Stimulated activated CD4-positive, alpha-beta T cell treated with anti-CD3 and anti-CD28 coated beads, Interleukin-4, amount 100 ng/mL, for 4 hours (primary cell): ENCODE measurements at places on chromosomes 3 and 15.

GRCh38 chr15:60536314-60536713, 57.4 kb upstream of the ICE2 start:
- DNase-seq: no peak

DNA sequence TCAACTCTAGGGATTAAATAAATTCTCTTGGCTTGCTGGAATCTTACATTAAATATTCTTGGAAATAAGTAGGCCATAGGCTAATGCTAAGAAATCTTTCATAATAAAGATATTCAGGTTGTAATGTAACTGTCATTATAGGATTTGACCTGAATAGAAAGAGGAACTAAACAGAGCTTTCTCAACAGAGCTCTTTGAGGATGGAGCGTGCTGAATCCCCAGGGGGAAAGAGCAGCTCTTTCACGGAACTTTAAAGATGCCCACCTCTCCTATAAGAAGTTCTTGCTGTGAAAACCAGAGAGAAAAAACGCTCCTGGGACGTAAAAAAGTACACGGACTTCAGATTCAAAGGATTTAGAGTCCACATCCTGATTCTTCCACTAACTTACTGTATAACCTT, 77.9 kb downstream of the NTRK3 start:
- no peak for DNase-seq

DNA sequence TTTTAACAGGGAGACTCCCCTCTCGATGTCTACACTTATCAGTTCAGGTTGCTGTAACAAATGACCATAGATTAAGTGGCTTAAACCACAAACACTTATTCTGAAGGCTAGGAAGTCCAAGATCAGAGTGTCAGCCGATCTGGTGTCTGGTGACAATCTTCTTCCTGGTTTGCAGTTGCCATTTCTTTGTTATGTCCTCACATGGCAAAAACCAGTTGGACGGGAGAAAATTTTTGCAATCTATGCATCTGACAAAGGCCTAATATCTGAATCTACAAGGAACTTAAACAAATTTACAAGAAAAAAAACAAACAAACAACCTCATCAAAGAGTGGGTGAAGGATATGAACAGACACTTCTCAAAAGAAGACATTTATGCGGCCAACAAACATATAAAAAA, 116.9 kb upstream of the FOXB1 start:
- no peak for DNase-seq

GRCh38 chr15:40829115-40829514, 607 bp upstream of the PPP1R14D start:
- no peak for DNase-seq

GRCh38 chr3:131036986-131037385, 10.3 kb downstream of the NEK11 start:
- no peak for DNase-seq

DNA sequence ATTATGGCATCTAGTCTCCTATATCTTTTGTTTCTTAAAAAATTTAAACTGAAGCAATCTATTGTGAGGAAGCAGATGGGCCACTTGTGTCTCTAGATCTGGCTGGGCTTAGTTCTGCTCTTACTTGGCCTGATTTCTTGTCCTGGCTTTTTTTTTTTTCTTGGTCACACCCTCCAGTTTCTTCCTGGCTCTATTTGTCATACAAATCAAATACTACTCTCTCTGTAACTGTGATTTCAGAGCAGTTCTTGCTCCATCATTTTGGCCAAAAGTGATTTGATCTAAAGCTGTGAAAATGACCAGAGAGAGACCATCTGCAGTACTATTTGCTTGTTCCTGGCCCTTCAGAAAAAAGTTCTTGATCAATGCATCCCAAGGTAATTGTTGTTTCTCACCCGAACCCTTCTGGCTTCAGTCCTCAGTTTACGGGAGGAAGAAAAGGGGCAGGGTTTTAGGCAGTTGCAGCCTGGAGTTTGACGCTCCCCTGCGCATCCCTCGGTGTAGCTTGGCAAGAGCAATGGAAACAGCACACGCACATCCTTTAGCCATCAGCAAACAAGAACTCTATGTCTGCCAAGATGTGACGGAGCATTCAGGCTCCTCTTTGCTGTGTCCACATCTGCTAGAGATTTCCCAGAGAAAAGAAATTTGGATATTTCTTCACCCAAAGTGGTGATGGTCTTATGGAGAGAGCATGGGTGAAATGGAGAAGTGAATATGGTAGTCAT, 31.6 kb downstream of the CHST2 start:
- DNase-seq: no peak

- no peak for DNase-seq
Measured at GRCh38 chr15:52788099-52788986, 1.8 kb downstream of the ONECUT1 start.

DNA sequence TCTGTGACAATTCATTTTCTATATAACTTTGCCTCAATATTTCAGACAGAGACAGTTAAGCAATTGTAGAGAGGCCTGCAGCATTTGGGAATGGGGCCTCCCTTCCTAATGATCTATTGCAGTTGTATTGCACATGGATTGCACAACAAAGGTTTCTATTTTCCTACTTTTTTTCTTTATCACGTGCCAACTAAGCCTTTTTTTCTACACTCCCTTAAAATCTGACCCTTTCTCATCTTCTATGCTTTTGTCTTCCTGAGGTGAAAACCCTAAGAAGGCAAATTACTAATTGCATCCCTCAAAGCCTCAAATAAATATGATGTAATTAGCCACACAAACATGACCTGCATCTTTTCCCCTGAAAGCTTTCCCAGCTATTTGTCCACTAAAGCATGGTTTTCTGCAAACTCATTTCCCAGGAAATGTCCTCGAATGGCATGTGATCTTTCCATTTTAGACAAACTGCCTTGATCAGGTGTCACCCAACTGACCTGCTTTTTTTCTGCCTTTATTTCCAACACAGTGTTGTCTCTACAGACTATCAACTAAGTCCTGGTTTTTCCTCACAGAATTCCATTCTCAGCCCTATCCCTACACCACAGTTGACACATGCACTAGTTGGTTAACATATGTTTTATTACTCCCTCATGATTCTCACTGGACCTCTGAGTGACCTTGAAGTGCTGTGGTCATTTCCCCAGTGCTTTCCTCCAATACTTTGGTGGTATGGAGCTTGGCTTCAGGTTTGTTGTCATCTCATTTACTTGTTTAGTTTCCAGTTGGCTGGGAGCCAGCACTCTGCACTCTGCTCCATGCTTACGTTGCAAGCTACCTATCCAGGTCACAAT, 31.9 kb upstream of the TSC22D2 start:
- no peak for DNase-seq

- no peak for DNase-seq
Measured at GRCh38 chr3:79515072-79515471, 252.7 kb downstream of the ROBO1 start.

GRCh38 chr3:11610700-11611275, 32.9 kb downstream of the VGLL4 start:
- no peak for DNase-seq

GRCh38 chr3:171225165-171225564, 198.6 kb upstream of the SLC2A2 start:
- DNase-seq: no peak

- DNase-seq: no peak
Measured at GRCh38 chr15:67753891-67754290, 71.4 kb upstream of the SKOR1 start.

DNA sequence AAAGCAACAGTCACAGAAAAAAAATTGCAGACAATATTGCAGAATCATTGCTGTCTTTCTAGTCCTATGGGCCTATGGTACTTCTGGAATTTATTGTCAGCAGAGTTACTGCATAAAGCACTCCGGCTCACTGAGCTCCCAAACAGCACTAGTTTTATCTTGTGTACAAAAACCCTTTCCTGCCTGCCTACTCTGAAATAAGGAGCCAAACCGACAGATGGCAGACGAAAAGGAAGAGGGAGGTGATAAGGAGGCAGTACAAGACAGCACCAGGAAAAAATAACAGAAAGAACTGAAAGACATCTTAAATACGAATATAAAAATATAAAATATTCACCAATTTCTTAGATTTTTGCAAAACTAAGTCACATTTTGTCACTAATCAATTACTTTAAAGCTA, 15.6 kb downstream of the HERC1 start:
- DNase-seq: no peak
